Esophagus muscularis mucosa (tissue), 4 donors: ENCODE measurements at places on chromosomes 2 and 18. TPM values are rescaled to one million over a fixed set of nuclear protein-coding genes. Genes with fewer than 3 reads are reported as not detected.

DNA sequence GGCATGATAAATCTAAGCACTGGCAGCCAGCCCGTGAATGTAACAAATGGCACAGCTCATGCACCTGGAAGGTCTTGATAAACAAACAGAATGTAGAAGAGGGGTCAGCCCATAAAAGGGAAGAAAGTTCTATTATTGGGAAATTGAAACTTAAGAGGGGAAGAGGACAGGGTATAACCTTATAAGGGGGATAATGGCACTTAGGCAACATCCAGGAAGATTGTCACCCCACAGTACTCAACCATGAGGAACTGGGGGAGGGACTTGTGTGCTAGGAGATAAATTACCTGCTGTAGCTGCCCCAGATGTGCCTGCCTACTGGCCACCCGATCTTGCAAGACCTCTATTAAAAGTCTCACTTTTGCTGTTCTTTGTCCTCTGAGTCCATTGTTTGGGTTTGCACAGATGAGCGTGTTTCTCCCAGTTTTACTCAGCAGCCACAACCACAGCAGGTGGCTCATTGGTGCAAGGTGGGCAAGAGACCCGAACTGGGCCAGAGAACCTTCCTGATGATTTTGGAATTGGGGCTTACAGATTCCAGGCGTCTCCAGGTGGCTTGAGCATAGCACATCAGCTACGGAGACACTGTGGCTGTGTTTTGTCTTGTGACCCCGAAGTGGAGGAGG is 79.0 kb upstream of the TAF1B start:
- H3K4me1 ChIP-seq: peaks cover 23% of the 10 kb centered on the region
- no peaks in the 10 kb centered on the region for H3K36me3 ChIP-seq
- no peak for DNase-seq
- no peak overlapping the region for H3K27ac ChIP-seq

DNA sequence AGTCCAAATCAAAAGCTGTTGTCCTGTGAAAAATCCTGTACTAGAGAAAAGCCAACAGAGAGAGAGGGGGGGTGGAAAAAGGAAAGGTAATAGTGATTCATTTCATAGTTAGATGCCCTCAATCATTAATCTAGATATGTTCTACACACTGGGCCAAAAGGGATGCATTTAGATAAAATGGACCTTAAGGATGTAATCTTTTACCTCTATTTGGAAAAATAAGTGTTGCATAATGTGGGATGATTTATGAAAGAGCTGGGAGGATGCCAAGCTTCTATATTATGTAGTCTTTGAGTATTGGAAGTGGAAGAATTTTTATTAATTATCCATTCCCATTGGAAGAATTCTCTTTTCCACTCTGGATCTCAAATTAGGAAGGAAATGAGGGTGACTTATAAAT is 480.5 kb upstream of the ZEB2 start:
- DNase-seq: no peak
- H3K36me3 ChIP-seq: no peaks in the 10 kb centered on the region
- no peak overlapping the region for H3K4me3 ChIP-seq
- no peak overlapping the region for H3K27ac ChIP-seq

GRCh38 chr2:107556038-107556627 is 270.6 kb upstream of the RGPD4 start:
- H3K27me3 ChIP-seq: no peaks in the 10 kb centered on the region
- no peaks in the 10 kb centered on the region for H3K4me1 ChIP-seq
- no peak overlapping the region for H3K4me3 ChIP-seq
- H3K27ac ChIP-seq: no peak overlapping the region
- no peak for DNase-seq

DNA sequence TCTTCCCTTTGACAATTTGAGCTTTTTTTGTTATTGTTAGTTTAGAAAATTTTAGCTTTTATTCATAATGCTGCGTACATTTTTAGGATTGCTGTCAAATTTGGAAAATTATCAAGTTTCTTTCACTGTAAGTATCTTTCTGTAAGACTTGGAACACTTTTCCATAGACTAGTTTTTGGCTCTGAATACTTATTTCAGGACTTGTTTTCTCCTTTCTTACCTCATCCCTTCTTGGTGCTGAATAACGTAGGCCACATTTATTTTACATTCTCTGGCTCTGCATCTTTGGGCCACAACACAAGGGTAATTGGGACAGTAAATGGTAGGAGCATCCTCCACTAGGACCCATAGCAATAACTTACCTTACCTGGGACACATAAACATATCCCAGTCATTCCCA is 85.1 kb downstream of the CCDC85A start:
- no peaks in the 10 kb centered on the region for H3K27me3 ChIP-seq
- DNase-seq: no peak
- H3K36me3 ChIP-seq: no peaks in the 10 kb centered on the region

DNA sequence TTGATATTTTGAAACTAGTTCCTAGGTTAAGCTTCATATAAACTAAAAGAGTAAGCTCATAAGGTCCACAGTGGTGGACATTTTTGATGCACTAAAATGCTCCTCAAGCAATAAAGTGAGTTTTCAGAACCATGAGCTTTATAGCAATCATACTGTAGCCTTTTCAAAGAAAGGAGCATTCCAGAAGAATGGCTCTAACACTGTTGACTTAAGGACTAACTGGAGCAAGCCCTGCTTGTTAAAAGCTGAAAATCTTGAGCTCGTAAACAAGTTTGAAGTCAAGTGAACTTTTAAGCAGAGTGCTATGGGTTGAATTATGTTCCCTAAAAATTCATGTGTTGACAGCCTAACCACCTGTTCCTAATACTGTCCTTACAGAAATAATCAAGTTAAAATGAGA is 38.0 kb downstream of the KYNU start:
- H3K27ac ChIP-seq: no peak overlapping the region
- no peak for DNase-seq
- H3K4me3 ChIP-seq: no peak overlapping the region
- no peaks in the 10 kb centered on the region for H3K36me3 ChIP-seq
- no peaks in the 10 kb centered on the region for H3K27me3 ChIP-seq
- no peaks in the 10 kb centered on the region for H3K4me1 ChIP-seq

- peaks cover 92% of the 10 kb centered on the region for H3K4me1 ChIP-seq
- no peak overlapping the region for H3K4me3 ChIP-seq
- H3K27ac ChIP-seq: peak overlapping the region; percentile 89
- peak; percentile 81 for DNase-seq
- no peaks in the 10 kb centered on the region for H3K36me3 ChIP-seq
- H3K27me3 ChIP-seq: no peaks in the 10 kb centered on the region
These were observed 1.8 kb downstream of the DYSF start for GRCh38 chr2:71455011-71455740.

GRCh38 chr2:182368996-182369395 is 57.8 kb downstream of the PDE1A start:
- H3K36me3 ChIP-seq: no peaks in the 10 kb centered on the region
- peak overlapping the region; percentile 6 for H3K27ac ChIP-seq
- no peak overlapping the region for H3K4me3 ChIP-seq
- DNase-seq: no peak
- peaks cover 8% of the 10 kb centered on the region for H3K4me1 ChIP-seq

- no peak overlapping the region for H3K27ac ChIP-seq
- no peaks in the 10 kb centered on the region for H3K4me1 ChIP-seq
- H3K36me3 ChIP-seq: no peaks in the 10 kb centered on the region
- no peak for DNase-seq
- H3K4me3 ChIP-seq: no peak overlapping the region
These were observed 115.9 kb downstream of the TTC32 start for GRCh38 chr2:19785867-19786266.

DNA sequence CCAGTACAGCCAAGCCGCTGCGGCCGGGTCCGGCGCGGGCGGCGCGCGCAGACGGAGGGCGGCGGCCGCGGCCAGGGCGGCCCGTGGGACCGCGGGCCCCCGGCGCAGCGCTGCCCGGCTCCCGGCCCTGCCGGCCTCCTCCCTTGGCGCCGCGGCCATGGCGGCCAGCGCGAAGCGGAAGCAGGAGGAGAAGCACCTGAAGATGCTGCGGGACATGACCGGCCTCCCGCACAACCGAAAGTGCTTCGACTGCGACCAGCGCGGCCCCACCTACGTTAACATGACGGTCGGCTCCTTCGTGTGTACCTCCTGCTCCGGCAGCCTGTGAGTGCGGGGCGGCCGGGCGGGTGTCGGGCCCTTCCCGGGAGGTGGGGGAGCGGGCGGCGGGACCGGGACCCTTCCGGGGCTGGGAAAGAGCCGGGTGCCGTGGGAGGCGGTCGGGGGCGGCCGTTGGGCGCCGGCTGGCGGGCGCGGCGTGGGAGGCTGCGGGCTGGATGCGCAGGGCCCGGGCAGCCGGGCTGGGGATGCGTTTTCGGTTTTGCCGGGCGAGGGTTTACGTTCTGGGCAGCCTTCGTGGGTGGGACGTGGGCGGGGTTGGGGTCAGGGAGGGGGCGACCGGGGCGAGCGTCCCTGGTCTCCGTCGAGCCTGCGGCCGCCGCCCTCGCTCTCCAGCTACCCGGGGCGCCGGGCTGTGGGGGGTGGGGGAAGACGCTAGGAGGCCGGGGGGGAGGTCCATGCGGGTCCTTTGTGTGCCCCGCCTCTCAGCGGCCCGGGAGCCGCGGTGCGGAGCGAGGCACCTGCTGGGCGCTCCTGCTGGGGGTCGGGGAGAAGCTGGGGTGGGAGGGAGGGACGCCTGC is 537 bp downstream of the AGFG1 start:
- peaks cover 11% of the 10 kb centered on the region for H3K4me1 ChIP-seq
- H3K27me3 ChIP-seq: no peaks in the 10 kb centered on the region
- H3K4me3 ChIP-seq: peak overlapping the region; percentile 99

GRCh38 chr2:200026332-200027230 is 71.2 kb downstream of the MAIP1 start:
- H3K27ac ChIP-seq: no peak overlapping the region
- no peak for DNase-seq
- H3K36me3 ChIP-seq: no peaks in the 10 kb centered on the region
- no peaks in the 10 kb centered on the region for H3K27me3 ChIP-seq
- H3K4me3 ChIP-seq: no peak overlapping the region

DNA sequence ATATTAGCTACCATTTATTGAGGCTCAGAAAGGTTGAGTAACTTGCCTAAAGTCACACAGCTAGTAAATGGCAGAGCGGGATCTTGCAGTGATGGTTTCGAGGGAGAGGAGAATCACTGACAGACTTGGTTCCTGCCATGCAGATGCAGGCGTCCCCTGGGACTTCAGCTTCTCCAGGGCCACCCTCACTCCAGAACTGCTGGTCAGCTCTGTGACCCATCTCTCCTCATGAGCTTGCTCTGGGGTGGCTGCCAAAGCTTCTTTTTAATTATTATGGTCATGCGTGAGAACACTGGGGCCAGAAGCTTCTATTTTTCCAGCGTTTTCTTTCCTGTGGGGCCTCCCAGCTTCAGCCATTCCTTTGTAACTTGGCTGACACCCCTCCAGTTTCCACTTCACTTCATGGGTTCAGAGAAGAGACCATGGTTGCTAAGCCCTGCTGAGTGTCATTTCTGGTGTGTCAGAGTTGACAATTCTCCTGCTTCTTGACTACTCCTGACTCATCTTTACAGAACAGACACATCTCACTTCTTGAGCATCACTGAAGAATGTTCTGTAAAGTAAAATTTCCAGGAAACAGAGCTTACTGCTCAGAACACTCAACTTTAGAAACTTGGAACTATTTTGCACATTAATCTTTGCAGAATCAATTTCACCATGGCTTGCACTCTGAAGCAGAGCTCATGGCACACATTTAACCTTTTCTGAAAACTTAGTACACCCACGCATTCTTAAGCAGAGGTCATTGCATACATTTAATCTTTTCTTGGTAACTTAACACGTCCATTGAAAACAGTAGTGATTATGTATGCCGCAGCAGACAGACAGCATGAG is 70.4 kb downstream of the IL1R2 start:
- H3K27me3 ChIP-seq: no peaks in the 10 kb centered on the region
- peak; percentile 89 for DNase-seq
- no peak overlapping the region for H3K4me3 ChIP-seq
- peak overlapping the region; percentile 89 for H3K27ac ChIP-seq
- H3K4me1 ChIP-seq: peaks cover 75% of the 10 kb centered on the region

GRCh38 chr2:75025216-75025615 is 66.8 kb downstream of the POLE4 start:
- no peaks in the 10 kb centered on the region for H3K36me3 ChIP-seq
- H3K27me3 ChIP-seq: no peaks in the 10 kb centered on the region
- DNase-seq: peak; percentile 81
- H3K4me1 ChIP-seq: no peaks in the 10 kb centered on the region

DNA sequence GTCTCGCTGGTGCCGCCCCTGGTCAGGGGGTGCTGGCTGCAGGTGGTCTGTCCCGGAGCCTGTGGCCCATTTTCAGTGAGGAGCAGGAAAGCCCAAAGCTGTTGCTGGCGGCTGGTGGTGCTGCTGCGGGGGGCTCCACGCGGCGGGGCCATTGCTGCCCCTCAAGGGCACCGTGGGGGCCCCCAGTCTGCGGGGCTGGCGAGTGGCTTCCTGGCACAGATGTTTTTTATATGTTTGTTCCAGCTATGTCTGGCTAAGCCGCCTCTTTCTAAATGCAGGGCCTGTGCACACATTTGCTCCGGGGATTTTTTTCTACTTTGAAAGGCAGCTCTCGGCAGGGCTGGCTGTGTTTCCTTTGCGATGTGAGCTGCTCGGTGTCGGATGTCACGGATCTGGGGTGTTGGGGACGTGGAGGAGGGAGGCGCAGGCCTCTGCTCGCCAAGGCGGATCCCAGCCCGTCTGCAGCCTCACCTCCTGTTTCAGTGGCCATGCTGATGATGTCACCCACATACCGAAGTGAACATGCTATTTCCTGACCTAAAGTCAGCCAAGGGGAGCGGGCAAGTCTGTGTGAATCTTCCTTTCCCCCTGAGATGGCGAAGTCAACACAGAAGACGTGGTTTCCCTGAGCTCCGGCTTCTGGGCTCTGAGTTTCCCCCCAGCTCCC is 112.0 kb upstream of the CTDP1 start:
- DNase-seq: no peak
- peak overlapping the region; percentile 9 for H3K27ac ChIP-seq
- H3K27me3 ChIP-seq: no peaks in the 10 kb centered on the region
- no peaks in the 10 kb centered on the region for H3K36me3 ChIP-seq
- H3K4me1 ChIP-seq: peaks cover 13% of the 10 kb centered on the region
- peak overlapping the region; percentile 7 for H3K4me3 ChIP-seq

DNA sequence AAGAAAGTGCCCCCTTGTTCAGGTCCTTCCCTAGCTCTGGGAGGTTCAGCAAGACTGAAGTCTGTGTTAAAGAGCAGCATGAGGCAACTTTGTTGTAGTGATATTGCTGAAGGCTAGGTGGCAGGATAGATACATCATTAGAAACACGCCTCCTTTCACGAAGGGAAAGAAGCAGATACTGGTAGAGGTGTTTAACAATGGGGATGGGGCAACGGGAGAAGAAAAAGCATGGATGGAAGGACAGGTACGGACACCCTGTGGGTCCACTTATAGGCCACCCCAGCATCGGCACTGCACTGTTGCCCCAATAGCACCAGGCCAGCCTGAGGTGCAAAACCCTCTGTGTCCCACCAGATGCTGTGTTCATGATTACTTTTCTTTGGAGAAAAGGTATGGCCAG is 3.5 kb upstream of the IGFBP5 start:
- H3K27me3 ChIP-seq: no peaks in the 10 kb centered on the region
- no peak overlapping the region for H3K4me3 ChIP-seq
- no peaks in the 10 kb centered on the region for H3K36me3 ChIP-seq
- DNase-seq: no peak
- H3K27ac ChIP-seq: peak overlapping the region; percentile 87
- H3K4me1 ChIP-seq: peaks cover 43% of the 10 kb centered on the region

DTNA gene
- total RNA-seq: 189 TPM

AKAIN1 gene
- total RNA-seq: not detected

HOXD1 gene
- total RNA-seq: not detected

C2orf72 gene
- 0.17 TPM for total RNA-seq

OTOF gene
- 0.34 TPM for total RNA-seq

MOCOS gene
- total RNA-seq: 1.7 TPM

TACR1 gene
- total RNA-seq: 2.5 TPM

CABYR gene
- 1.8 TPM for total RNA-seq

MOGAT1 gene
- total RNA-seq: not detected

ELOA2 gene
- not detected for total RNA-seq

PPP1R1C gene
- not detected for total RNA-seq

HJURP gene
- total RNA-seq: under 0.01 TPM
